ENCODE measurements at places on chromosomes 16 and 17.

GRCh38 chr17:42775534-42776098 lies 2.4 kb downstream of the VPS25 start:
- DNase-seq: no peak

GRCh38 chr17:41965694-41966462 lies 717 bp upstream of the CNP start:
- peak; percentile 59 for DNase-seq

DNA sequence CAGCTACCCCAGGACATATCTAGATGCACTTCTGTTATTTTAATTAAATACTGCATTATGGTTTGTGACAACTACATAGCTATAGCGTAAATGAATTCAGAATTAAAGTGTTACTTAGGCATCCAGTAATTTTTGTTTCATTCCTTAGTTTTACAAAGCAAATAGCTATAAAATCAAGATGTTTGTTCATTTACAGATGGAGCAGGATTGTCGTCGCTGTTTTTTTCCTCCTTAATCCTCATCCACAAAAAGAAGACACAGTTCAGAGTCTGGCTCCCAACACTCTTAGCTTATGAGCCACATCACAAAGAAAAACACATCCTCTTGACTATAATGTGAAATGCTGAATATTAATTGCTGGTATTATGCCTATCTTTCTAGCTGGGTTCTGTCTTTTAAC lies 43.7 kb downstream of the SNX11 start:
- no peak for DNase-seq

- DNase-seq: no peak
These were observed 13.3 kb downstream of the CNEP1R1 start for GRCh38 chr16:50038286-50038685.

DNA sequence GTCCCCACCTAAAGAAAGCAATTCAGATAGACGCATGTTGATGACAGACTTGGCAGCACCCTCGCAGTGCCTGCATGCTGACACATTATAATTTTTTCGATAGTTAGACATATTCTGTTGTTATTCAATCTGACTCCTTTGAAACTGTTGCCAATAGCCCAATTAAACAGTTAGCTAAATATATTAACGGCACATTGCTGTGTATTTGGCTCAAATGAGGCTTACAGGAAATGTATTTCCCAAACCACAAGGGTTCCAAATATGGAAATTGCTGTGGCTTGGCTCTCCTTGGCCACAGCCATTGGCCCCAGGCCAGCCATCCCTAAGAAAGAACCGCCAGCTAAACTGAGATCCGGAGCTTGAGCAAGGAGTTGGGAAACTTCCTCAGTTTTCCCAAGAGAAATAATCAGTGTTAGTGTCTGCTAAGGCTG lies 31.1 kb downstream of the C16orf82 start:
- no peak for DNase-seq

GRCh38 chr17:6541886-6542285 lies 14.5 kb downstream of the PITPNM3 start:
- no peak for DNase-seq

DNA sequence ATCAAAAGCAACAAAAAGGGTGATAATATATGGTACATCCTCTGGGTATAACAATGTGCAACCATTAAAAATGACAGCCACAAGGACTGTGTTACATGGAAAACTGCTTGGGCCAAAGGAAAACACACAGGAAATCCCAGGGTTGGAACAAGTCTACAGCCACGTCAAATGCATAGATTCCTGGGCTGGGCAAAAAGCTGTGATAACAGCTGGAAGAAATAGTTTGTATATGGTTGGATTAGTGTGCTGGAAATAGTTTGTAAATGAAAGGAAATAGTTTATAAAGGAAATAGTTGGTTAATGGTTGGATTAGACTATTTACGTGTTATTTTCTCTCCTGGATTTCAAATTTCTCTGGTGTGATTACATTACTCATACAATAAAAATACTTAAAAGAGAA lies 2.6 kb downstream of the HSD17B2 start:
- no peak for DNase-seq

DNA sequence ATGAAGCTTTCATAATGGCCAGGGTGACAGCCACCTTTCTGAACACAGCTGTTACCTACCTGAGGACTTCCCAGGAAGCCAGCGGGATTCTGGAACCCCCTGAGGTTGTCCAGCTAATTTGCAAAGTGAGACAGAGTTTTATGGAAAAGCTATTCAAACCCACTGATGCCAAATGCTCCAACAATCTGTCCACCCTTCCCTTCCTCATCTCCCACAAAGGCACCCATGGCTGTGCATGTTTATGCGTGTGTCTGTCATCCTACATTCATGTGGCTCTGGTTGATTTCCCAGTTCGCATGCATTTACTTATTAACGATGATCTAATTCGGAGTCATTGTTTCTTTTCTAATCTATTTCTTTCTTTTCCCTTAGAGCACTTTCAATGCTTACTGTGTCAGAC lies 217.1 kb downstream of the SLC39A11 start:
- DNase-seq: no peak

GRCh38 chr17:39618956-39619785 lies 7.6 kb upstream of the PPP1R1B start:
- no peak for DNase-seq

DNA sequence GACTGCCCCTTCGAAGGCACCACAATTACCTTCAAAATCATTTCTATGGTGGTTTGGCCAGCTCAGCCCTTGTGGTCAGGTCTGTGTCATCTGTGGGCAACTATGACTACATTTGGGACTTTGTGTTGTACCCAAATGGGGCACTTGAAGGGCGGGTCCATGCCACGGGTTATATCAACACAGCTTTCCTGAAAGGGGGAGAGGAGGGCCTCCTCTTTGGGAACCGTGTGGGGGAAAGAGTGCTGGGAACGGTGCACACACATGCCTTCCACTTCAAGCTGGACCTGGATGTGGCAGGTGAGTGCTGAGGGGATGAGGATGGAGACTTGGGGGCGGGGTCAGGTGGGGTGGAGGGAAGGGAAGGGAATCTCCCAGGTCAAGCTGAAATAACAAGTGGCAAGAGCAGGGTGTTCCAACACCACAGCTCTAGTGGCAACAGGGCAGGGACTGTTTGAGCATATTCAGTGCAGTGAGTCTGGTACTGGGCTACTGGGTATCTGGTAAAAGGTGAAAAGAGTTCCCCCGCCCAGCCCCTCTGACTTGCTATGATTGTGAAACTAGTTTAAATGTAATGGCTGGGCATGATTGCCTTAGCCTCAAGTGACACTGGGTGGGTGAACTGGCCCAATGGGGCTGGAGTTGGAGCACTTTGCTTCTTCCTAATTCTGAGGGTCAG lies 1.7 kb downstream of the AOC2 start:
- DNase-seq: no peak

DNA sequence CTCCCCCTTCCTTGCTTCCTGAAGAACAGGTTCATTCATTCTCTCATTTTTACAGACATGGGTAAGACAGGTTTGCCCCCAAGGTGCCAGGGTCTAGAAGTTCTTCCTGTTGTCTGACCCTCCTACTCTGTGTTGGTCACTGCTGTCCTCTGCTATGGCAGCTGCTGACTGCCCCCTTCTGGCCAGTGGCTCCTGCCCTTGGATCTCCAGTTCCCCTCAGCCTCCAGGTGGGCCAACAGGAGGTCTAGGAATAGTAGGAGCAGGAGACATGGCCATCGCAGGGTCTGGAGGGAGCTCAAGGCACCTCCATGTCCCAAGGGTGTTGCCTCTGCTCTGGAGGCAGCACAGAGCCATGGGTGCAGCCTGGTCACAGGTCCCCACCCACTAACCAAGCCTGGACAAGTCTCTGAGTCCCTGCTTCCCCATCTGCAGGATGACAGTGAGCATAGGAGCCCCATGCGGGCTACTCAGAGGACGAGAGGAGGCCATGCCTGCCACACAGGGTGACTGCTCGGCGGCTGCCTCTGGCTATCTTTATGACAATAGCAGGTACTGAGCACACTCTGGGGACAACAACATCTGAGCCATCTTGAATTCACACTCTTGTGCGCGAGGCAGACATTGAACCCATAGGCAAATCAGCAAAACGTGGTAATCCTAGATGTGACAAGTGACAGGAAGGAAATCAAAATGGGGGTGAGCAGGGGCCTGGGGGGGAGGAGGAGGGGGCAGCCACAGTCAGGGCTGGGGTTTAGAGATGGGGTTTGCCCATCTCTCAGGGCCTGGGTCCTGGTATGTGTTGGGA lies 27.0 kb upstream of the NXPH3 start:
- no peak for DNase-seq

- DNase-seq: no peak
These were observed 11.1 kb downstream of the COG1 start for GRCh38 chr17:73203788-73204479.

GRCh38 chr17:43169561-43170139 lies 1.4 kb upstream of the NBR1 start:
- no peak for DNase-seq

DNA sequence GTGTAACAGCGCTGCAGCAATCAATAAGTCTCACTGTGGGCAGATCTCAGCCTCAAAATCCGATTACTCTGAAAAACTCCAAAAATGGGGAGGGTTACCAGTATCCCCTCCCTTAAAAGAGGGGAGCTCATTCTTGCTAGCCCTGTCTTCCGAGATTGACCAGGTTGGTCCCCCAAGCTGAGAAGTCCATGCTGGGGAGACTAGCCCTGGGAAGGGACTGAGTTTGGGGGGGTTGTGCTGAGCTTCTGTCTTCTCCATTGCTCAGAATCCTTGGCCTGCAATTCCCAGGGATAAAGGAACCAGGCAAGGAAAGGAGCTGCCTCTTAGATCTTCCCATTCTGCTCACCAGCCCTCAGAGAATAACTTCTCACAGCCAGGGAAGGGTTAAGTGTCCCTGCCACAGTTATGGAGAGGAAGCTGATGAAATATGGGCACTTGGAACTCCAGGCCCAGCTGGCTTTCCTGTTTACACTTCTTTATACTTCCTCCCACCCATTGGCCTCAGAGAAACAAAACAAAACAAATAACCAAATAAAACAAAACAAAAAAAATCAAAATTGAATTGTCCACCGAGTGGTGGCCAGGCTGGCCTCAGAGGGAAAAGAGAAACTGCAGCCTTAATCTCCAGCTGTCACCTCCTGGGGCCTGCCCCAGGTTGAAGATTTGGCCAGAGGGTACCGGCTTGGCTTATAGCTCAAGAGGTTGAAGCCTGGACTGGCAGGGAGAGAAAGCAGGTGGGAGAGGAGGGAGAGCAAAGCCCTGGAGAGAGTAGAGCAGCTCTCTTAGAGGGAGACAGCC lies 2.6 kb downstream of the HOXB3 start:
- no peak for DNase-seq

DNA sequence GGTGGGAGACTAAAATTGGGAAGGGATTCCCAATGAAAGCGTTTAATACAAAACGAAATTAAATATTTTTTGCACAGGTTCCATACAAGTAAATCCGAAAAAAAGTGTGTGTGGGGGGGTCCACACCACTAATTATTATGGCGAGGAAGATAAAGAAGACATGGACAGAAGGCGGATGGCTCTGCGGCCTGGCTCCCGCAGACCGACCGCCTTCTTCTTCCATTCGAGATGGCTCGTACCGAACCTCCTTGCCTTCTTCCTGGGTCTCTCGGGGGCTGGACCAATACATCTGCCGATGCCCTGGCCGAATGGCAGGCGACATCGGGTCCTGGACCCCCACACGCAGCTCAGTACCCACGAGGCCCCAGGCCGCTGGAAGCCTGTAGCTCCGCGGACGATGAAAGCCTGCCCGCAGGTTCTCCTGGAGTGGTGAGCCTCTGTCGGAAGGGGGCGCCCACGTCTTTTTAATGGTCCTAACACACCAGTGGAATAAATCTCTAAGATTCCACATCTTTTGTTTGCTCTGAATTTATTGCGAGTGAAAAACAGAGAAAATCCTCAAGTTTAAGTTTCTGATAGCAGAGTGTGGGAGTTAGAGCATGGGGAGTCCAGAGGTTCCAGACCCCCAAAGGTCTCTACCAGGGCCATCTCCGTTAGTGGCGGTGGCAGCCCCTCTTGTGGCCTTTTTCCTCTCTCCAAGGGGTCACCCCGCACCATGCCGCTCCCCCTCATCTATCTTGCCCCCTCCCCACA lies 1.4 kb downstream of the PRAC2 start:
- peak; percentile 95 for DNase-seq

DNA sequence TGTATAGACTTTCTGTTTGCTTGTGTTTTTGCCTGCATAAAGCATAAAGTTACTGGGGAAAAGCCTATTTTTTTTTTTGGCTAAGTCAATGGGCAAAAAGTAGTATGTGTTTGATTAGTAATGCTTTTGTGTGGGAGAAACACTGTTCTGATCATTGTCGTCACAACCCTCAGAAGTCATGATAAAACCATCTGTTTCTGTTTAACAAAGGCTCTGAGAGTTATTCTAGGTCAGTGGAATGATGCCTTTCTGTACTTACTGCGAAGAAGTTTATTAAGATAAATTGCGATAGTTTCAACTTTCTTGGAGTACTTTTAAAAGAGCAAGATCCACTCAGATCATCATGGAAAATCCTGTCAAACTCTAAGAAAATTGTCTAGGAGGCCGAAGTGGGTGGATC lies 80.9 kb downstream of the PRKCA start:
- DNase-seq: no peak

DNA sequence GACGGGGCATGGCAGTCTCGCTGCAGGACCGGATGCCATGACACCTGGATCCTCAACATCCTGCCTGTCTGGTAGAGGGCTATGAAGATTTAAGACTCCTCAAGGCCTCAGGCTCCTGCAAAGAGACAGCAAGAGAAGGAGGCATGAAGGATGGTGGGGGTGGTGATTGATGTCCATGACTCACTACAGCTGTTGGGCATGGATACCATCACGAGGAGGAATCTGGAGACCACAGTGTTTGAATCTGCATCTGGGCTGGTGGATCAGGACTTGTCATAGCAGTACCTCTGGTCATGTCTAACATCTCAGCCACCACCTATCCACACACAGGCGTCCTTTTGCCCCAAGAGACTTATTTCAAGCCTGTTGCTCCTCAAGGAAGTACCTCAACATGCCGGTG lies 50.2 kb upstream of the WSCD1 start:
- DNase-seq: no peak

DNA sequence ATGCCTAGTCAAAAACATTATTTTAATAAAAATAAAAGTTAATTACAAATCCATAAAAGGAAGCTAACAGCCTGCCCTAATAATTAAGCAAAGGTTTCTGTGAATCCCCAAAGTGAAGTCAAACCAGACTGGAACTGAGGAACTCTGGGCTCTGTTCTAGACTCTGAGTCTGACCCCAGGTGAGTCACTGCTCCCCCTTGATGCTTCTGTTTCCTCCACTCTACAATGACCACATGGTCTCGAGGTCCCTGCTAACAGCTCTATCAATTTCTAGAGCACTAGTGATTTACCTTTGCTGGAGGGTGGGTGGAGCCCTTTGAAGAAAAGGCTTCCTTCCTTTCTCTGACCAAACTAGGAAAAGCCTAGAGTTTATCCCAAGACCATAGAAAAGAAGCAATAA lies 32.4 kb downstream of the XPO6 start:
- DNase-seq: no peak

DNA sequence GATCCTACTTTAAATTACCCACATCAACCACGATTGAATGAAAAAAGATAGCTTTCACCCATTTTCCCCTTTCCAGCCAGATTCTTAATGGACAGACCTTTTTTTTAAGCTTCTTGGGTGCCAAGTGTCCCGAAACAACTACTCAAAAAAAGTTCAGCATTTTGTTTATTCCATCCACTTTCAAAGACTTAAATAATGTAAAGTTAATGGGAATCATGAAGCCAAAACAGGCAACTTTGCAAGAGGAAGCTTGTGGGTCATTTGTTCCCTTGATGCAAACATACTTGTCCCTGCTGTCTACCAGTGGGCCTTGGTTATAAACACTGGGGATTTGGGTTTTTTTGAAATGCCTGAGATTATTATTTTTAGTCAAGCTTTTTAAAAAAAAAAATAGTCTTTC lies 414.0 kb upstream of the PSMD7 start:
- no peak for DNase-seq

All from mesothelial cell of epicardium (in vitro differentiated cells).